ENCODE measurements at places on chromosomes 6 and 20.

GRCh38 chr20:38633577-38634093 lies 32.0 kb downstream of the ARHGAP40 start:
- DNase-seq, result peak; percentile 56

DNA sequence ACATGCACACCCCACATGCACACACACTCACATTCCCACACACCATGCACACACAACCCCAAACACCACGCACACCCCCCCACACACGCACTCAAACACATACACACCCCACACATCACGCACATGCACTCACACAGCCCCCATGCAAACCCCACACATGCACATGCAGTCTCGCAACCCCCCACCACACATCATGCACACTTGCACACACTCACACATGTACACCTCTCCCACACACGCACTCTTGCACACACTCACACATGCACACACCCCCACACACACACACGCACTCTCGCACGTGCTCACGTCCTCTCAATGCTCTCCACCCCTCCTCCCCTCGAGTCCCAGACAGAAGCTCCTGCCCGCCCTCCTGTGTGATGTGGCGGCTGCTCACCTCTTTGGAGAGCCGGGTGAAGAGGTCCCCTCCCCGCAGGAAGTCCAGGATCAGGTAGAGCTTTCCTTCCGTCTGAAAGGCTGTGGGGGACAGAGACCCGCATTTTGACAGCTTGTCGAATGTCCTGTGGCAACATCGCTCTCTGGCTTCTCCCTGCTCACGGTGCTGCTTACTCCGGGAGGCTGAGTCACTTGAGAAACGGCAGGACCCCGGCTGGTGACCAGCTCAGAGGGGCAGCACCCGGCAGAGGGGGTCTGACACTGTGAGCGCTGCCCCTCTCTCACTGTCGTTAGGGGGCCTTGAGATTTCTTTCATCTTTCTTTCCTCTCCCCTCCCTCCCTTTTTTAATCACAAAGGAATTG lies 78.5 kb downstream of the RAMACL start:
- DNase-seq, result no peak

GRCh38 chr6:157762636-157763035 lies 60.4 kb upstream of the SNX9 start:
- DNase-seq, result no peak

- DNase-seq, result peak; percentile 44
Observed at GRCh38 chr6:76702187-76702586, 629.7 kb upstream of the IMPG1 start.

- no peak for DNase-seq
Observed at GRCh38 chr6:30135147-30135546, 793 bp upstream of the TRIM40 start.

GRCh38 chr6:4598384-4598995 lies 177.7 kb upstream of the CDYL start:
- no peak for DNase-seq

GRCh38 chr6:131937703-131938631 lies 13.2 kb downstream of the CCN2 start:
- peak; percentile 51 for DNase-seq

DNA sequence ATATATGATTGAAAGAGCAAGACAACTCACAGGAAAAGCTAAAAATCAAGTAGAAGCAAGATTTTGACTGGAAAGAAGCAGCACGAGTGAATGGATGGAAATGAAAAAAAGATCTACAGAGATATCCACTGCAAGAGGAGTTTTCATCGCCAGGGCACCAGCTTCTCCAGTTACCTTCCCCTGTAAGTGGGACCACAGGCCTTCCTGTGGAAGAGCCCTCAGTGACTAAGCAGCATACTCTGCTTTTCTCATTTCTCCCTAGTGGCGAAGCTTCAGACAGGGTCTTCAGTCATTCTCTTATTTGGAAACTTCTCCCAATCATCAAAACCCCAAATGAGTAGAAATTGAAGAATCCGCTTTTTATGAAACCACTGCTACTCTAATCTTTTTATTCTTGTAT lies 40.5 kb downstream of the ADGRB3 start:
- DNase-seq, result no peak

DNA sequence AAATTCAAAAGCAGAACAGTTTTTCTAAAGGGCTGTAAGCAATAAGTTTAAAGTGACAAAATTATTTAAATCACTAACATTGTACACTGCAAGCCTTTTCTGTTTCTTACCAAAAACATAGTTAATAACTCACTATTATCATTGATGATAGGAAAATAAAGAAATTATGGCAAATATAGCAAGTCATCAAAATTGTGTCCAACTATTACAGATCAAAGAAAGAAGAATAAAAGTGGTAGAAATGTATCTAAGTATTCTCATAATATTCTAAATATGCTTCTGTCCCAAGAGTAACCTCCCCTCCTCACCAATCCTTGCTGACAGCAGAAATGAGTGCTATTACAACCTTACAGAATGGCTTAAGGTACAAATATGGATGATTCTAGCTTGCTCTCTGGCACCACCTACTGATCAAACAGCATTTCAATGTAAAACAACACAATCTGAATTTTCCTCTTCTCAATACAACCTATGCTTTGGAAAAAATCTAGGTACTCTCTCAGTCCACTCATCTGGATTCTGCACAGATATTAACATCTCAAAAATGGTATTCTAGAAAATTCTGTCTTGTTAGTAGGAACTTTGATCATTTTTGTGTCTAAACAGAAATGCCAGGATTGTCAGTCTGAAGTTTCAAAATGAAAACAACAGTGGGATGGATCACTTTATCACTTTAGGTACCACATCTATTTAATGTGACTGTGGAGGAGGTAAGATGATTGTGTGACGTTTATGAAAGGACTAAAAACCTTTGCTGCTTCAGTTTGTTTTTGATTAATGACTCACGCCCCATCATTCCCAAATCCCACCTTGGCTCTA lies 40.9 kb downstream of the ZFP64 start:
- DNase-seq, result no peak

GRCh38 chr6:167968091-167968490 lies 29.4 kb upstream of the KIF25 start:
- no peak for DNase-seq

- no peak for DNase-seq
Observed at GRCh38 chr6:140283197-140283596, 908.7 kb upstream of the CITED2 start.

- no peak for DNase-seq
Observed at GRCh38 chr6:56869346-56869745, 85.6 kb upstream of the BEND6 start.

DNA sequence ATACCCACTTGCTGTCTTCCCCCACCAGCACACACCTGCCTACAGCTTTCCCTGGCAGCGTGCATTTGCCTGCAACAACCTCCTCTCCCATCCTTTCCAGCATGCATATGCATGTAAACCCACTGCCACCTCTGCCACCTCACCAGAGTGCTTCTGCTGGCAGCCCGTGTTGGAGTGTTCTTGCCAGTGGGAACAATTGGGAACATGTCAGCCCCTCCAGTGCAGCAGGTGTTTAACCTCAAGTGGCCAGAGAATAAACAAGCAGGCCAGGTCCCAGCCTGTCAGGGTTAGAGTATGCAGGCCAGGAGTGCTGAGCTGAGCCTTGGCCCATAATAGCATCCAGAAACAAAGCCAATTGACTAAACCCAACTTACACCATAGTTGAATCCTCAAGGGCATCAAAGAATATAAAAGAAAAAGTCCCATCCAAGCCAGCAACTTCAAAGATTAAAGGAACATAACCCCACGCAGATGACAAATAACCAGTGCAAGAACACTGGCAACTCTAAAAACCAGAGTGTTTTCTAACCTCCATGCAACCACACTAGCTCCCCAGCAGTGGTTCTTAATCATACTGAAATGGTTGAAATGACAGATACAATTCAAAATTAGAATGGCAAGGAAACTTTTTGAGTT lies 1212.1 kb upstream of the CITED2 start:
- DNase-seq, result no peak

GRCh38 chr6:135530113-135530512 lies 32.6 kb upstream of the AHI1 start:
- no peak for DNase-seq

DNA sequence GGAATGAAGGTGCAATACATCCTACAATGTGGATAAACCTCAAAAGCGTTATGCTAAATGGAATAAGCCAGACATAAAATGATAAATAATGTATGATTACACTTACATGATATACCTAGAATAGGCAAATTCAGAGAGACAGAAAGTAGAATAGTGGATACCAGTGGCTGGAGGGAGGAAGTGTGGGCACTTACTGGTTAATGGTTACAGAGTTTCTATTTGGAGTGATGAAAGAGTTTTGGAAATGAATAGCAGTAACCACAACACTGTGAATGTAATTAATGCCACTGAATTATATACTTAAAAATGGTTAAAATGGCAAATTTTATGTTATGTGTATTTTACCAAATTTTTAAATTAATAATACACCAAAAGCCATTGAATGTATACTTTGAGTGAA lies 71.4 kb upstream of the CST7 start:
- DNase-seq, result no peak

GRCh38 chr6:41720262-41720620 lies 15.2 kb downstream of the TFEB start:
- no peak for DNase-seq

DNA sequence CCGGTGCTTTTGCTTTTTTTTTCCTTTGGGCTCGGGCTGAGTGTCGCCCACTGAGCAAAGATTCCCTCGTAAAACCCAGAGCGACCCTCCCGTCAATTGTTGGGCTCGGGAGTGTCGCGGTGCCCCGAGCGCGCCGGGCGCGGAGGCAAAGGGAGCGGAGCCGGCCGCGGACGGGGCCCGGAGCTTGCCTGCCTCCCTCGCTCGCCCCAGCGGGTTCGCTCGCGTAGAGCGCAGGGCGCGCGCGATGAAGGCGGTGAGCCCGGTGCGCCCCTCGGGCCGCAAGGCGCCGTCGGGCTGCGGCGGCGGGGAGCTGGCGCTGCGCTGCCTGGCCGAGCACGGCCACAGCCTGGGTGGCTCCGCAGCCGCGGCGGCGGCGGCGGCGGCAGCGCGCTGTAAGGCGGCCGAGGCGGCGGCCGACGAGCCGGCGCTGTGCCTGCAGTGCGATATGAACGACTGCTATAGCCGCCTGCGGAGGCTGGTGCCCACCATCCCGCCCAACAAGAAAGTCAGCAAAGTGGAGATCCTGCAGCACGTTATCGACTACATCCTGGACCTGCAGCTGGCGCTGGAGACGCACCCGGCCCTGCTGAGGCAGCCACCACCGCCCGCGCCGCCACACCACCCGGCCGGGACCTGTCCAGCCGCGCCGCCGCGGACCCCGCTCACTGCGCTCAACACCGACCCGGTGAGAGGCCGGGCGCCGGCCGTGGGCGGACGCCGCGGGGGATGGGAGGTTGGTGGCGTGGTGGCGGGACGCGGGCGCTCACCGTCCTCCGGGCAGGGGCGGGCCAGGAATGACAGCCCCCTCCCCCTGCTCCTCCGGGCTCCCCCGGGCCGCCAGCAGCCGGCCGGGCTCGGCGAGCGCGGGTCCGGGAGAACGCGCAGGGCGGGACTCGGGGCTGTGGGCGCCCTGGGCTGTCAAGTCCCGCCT lies 606 bp downstream of the ID4 start:
- DNase-seq, result peak; percentile 20

- no peak for DNase-seq
Observed at GRCh38 chr20:58716476-58717277, 24.1 kb downstream of the NPEPL1 start.

GRCh38 chr6:20554326-20554725 lies 20.1 kb downstream of the CDKAL1 start:
- no peak for DNase-seq

DNA sequence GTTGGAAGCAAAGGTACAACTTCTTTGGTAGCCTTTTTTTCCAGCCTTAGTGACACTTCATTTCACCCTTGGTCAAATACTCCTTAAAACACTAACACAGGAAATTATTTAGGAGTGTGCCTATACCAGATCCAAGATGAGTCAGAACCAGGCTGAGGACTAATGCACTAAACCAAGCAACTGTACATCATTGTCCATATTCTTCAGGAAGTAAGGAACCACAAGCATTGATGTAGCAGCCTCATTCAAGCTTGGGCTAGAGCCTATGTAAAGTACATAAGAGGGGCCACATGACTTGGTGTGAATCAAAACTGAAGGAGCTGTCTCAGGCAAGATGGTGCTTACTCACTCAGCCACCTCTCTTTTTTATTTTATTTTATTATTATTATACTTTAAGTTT lies 20.7 kb upstream of the ADGB start:
- peak; percentile 54 for DNase-seq

GRCh38 chr20:1307571-1307971 lies 21.4 kb downstream of the SDCBP2 start:
- no peak for DNase-seq

- no peak for DNase-seq
Observed at GRCh38 chr6:37699138-37699766, 1.6 kb upstream of the MDGA1 start.

DNA sequence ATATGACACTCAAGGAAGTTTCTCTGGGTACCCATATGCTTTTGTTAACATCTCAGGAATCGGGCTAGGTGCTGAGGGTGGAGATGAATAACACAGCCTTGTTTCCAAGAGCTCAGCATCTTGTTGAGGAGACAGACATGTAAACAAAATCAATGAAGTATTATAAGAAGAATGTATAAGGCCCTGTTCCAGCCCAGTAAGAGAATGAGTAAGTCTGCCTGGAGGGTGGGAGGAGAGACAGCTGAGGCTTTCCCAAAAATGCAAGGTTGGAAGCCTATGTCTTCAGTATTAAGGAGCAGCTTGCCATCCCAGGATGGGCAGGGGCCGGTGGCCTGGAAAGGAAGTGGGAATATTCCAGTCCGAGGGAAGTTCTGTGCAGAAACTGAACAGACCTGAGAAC lies 615.3 kb upstream of the BTBD3 start:
- DNase-seq, result peak; percentile 61

GRCh38 chr20:38973645-38974044 lies 11.5 kb downstream of the DHX35 start:
- DNase-seq, result no peak

GRCh38 chr6:25359191-25359861 lies 80.2 kb downstream of the CARMIL1 start:
- peak; percentile 81 for DNase-seq

GRCh38 chr6:15908871-15909270 lies 220.0 kb upstream of the MYLIP start:
- no peak for DNase-seq

GRCh38 chr6:49541210-49541724 lies 9.2 kb upstream of the C6orf141 start:
- DNase-seq, result peak; percentile 97

- DNase-seq, result no peak
Observed at GRCh38 chr20:56381501-56381900, 10.5 kb downstream of the AURKA start.

Measured in NCI-H226 (cell line).